T47D (cell line): ENCODE measurements at places on chromosomes 2 and 18.

DNA sequence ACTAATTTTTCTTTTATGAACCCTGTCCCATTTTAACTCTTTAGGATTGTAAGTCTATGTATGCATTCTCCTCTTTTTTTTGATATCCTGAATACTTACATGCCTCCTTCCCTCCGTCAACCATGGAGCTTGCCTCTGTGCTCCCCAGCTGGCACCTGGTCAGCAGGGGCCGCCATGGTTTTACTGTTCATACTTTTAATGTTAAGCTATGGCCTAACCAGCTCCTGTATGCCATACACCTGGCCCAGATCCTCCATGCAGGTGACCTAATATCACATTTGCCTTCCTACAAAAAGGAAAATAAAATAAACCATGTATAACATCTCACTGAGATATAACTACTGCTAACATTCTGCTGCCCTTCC, 283.1 kb upstream of the TRIB2 start:
- no peak for DNase-seq

DNA sequence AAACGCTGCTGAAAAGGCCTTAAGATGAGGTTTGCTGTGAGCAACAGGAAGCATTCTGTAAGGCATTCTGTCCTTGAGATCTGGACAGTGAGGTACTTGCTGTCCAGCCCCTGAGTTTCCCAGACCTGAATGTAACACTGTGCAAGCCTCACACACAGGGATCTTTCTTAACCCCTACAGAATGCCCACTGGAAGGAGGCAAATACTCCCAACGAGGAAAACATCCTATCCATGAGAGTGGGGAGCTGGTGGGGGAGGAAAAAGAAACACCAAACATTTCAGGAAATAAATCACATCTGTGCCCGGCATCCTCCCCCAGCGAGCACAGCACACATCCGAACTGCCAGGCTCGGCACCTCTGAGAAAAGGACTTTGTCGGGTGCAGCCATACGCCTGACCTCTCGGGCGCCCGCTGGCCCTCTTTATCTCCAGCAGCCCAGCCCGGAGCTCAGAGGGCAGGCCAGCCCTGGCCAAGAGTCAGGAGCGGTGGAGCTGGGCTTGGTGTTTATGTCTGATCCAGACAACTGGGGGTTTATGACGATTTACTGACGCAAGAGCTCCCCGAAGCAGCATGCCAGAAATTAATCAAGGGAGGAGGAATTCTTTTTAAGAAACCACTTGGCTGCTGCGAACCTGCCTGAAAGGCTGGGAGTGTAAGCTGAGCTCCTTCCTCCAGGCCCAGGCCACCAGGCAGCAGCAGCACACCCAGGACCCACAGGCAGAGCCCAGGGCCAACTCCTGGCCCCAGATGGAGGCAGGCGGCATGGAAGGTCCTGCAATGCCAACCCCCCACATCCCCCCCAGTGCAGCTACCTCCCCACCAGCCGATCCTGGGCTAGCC, 72.2 kb downstream of the HDAC4 start:
- DNase-seq = no peak

GRCh38 chr18:35923939-35924684, 48.4 kb upstream of the RMP24 start:
- no peak for DNase-seq

DNA sequence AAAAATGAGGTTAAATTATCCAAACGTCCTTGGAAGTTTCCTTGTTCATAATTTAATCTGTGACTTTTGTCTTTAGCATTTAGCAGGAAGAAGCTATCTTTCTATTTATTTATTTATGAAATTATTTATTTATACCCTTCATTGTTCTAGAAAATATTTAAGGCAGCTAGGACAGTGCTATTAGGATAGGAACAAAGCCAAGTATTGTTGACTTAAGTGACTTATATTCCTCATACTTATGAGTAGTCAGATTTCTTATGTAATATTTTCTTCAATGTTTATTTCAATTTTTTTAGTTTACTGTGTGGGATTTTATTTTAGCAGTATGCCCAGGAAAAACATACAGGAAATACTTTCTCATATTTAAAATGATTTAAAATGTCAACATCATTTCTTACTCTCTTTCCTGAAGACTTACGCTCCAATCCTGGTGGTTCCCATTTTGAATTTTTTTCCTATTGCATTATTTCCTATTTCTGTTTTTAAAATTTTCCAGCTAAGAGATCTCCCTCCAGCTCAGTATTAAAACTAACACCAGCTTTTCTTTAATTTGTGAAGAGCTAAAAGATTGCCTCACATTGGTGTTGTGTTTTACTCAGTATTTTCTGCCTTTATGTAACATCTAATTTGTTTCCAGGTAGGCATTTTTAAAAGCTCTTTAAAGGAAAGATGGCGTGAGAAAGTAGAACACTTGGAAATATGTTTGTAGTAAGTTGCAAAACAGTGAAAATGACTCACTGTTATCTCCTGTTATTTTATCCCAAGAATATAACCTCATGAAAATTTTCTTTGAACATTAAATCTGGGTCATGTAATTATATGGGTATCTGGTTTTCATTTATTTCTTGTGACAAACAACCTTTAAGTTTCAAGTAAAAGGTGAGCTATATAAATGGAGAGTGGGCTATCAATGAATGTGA, 32.2 kb downstream of the MAPRE2 start:
- DNase-seq = no peak

GRCh38 chr2:197265924-197266323, 44.7 kb downstream of the ANKRD44 start:
- DNase-seq = no peak

DNA sequence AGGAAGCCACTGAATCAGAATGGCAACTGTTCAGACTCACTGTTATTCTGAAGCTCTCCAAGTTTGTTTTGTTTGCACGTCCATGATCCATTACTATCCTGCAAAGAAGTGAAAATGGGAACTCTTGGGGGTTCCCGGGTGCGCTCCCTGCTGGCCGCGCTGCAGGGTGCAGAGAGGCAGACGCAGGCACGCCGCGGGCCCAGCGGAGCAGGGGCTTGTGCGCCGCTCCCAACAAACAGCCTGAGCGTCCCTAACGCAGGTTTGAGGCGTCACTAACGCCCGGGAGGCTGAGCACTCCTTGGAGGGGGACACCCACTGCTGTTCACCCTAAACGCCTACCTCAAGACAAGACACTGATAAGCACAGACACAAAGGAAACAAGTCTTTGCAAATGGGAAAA, 14.3 kb upstream of the PIEZO2 start:
- no peak for DNase-seq

GRCh38 chr18:48780201-48780912, 170.4 kb downstream of the SMAD7 start:
- DNase-seq = no peak

DNA sequence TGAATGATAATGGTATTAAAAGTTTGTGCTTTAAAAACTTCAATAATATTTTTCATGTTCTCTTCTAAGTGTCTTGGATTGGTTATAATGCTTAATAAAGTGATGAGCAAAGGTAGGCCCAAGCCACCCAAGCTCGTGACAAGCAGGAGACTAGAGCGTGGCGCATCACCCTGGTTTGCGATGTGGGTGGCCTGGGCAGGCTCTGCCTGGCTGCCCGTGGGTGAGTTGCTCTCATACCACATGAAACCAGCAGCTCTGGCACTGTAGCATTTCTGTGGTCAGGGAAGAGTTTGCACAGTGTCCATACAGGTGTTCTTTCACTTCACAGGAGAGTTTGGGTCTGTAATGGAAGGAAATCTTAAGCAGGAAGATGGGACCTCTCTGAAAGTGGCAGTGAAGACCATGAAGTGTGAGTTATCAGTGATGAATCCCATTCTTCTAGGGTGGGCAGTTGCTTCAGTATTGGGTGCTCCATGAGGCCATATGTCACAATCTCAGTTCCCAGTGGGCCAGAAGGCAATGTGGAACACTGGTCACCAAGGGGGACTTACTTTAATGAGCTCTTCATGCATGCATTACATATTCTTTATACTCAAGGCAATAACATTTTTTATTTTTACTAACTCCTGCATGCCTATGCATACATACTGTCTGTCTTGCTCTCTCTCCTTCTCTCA, 51.4 kb upstream of the TMEM87B start:
- DNase-seq = peak; percentile 22

DNA sequence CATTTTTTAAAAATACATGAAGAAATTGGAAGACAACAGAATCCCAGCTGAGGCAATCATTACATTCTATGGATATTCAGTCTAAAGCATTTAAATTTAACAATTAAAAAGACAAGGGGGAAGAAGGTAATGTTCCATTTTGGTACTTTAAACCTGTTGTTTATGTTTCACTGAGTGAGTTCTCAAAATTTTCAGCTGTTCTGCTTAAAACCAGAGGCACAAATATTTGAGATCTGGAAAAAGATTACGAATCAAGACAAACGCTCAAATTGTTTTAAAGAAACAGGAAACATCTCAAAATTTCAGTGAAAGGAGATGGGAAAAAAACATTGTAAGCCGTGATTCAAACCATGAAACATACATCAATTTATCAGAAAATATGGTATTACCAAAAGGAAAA, 656.2 kb upstream of the CHAC2 start:
- no peak for DNase-seq

DNA sequence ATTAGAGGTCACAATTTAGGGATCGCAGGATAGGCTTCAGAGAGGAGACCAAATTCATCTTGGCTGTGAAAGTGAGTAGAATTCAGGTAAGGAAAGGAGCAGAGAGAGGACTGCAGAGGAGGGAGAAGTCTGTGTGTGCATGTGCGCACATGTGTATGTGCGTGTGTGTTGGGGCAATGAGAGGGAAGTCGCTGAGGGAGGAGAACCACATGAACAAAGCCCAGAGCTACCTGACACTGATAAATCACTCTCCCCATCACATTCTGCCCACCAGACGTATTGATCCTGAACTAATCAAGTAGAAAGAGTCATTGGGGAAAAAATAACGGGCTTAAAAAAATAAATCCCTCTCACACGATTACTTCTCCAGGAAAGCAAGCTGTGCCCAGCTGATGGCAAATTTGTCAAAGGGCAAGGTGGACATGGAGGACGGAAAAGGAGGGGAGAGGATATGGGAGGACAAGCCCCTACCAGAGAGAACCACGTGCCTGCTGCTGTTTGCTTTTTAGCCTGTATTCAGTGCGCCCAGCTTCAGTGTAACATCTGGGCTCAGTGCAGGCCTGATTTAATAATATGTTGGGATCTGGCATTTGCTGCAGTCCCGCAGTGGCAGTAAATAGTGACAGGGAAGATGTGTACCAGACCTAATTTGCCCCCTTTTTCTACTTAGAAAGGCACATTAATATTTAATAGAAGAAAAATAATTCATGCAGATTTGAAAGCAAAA, 307.5 kb downstream of the C1D start:
- DNase-seq = no peak

DNA sequence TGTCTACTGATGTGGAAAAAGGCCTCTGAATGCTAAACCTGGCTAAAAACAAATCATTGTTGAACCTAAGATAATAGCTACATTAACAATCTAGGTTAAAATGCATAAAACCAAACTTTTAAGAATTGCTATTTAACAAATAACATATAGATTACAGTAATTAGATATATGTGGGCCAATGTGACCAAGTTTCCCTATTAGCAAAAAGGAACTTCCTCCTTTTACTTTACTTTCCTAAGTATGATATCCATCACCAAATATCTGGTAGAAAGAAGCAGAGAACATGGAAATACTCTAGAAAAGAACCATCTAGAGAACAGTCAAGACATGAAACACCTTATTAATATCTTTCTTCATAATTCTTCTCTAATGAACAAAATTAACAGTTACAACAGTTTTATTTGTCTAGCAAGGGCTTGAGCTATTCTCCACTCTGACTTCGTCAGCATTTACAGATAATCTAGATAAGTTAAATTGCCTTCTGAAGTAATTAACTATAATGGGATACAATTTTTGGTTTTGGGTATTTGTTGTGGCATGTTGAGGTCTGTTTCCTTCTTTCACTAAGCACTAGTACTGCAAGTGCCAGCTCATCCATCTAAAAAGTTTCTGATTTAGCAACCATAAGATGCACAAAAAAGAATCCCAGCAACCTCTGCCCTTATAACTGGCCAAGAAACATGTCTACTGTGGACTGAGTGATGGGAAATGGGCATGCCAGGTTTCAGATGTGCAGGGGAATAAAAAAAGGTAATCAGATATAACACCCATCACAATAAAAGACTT, 53.3 kb downstream of the MEMO1 start:
- no peak for DNase-seq

- peak; percentile 41 for DNase-seq
Measured at GRCh38 chr2:170369894-170370293, 191.9 kb downstream of the MYO3B start.

DNA sequence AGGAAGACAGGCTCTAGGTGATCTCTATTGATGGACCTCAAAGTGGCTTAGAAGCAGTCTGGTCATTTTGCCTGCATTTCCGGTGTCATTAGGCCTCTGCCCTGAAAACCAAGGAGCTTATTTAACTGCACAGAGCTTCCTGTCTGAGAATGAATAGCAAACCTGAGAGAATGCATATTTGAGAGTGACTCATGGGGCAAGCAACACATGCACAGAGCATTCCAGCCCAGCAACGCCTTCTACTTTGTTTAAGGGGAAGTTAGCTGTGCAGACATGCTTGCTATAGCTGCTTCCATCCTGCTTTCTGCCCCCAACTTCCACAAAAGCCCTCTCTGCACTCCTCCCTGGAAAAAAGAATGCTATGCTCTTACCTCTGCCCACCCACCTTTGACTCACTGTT, 232.8 kb downstream of the GRB14 start:
- no peak for DNase-seq

DNA sequence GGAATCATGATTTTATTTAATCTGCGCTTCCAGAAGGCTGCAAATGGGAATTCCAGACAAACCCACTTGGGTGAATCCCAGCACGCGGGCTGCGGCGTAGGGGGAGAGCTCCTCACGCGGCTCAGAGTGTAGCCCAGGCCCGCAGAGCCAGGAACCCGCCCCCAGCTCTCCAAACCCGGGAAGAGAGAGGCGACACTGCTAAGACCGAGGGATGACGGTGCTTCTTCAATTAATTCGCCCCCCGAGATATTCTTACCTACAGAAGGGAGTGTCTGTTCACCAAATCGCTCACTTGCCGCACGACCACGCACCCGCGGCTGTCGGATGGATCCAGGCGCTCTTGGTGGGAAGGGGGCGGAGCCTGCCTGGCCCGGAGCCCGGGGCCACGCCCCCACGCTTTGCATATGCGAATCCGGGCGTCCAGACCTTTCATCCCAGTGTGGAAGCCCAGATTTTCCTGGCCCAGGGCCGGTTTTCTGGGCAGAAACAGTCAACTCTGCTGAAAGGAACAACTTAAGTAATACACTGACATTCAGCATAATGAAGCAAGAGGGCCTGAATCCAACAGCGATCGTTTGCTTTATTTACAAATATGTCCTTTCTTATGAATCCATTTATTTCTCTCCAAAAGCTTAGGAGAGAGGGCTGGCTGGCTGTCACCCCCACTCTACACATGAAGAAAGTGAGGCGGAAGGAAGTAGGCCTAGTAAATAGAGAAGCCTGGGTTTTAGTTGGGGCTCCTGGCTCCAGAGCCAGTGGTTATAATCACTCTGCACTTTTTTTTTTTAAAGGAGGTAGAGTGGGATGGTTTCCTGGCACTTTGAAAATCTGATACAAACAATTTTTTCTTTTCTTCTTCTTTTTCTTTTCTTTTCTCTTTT, at the start of gene SLC19A3:
Gene SLC19A3, minus strand, starts transcription at position 342 of the 881 bp plus-strand sequence. CDS start 15,710 bp downstream, outside the sequence.
- DNase-seq = peak; percentile 0

GRCh38 chr18:71079606-71080005, 790.8 kb downstream of the SOCS6 start:
- DNase-seq = no peak
